ENCODE measurements at places on chromosomes 11 and 22.

GRCh38 chr11:112885744-112886433 is 75.3 kb upstream of the NCAM1 start:
- DNase-seq, result no peak

DNA sequence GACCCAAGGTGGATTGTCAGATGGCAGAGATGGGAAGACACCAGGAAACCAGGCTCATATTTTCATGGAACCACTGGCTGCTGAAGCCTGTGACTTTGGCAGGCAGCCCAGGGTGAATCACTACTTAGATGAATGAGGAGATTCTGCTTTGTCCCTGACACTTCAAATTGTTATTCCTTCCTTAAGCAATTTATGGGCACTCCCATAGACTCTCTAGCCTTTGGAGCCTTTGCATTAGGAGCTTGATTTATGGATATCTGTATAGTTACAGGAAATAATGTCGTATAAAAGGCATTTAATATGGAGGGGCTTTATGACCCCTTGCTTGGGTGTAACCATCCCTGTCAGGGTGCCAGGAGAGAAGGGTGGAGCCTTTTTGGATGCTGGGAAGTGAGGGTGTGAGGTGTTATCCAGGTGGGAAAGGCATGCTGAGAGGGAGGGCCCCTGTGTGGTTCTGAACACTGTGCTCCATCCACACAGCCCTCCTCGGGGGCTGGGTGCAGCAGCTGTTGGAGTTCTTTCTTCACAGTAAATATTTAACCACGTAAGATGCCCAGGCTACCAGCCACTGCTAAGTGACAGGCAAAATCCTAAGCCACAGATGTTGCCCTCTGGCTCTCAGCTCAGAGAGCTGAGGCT is 35.3 kb downstream of the IL18 start:
- no peak for DNase-seq

DNA sequence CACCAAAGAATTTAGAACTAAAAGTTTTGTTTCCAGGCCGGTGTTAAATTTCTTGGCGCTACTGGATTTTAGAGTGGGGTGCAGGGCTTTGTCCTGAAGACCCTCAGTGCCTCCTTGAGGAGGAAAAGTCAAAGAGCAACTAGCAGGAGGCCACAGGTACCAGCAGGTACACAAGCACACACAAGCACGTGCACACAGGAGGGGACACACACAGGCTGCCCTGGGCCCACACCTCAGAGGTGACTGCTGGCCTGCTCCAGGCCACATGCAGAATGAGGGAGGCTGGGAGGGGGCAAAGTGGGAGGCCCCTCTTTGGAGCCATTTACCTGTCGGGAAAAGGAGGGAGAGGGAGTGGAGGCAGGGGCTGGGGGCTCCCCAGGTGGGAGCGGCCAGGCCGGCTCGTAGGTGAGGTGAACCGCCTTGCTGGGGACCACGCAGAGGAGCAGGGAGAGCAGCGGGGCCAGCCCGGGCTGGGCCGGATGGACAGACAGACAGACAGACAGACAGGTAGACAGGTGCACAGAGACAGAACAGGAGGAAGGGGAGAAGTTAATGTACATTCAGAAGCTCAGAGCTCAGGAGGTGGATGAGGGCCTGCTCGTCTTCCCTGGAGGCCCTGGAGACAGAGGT is 12.2 kb downstream of the RAB3IL1 start:
- DNase-seq, result no peak

GRCh38 chr11:94910779-94911178 is 62.6 kb downstream of the CWC15 start:
- DNase-seq, result no peak

DNA sequence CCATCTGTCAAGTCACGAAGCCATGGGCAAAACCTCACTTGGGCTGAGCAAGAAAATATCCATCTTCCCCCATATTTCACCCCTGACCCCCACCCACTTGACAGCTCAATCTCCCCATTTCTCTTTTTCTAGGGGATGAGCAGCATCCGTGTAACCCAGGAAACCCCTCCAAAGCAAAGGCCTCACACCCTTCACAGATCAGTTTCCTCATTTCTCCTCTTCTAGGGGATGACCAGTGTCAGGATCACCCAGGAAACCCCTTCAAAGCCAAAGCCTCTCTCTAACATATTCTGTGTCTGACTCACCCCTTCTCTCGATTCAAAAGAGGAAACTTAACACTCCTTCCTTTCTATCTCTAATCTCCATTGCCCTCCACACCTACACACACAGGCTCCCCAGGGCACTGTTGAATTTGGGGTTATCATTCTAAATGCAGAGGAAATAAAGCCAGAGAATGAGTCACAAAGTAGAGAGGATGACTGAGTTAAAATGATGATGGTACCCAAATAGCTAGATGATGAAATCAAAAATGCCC is 439.7 kb downstream of the BUD13 start:
- no peak for DNase-seq

GRCh38 chr11:11810764-11811726 is 30.7 kb upstream of the USP47 start:
- no peak for DNase-seq

DNA sequence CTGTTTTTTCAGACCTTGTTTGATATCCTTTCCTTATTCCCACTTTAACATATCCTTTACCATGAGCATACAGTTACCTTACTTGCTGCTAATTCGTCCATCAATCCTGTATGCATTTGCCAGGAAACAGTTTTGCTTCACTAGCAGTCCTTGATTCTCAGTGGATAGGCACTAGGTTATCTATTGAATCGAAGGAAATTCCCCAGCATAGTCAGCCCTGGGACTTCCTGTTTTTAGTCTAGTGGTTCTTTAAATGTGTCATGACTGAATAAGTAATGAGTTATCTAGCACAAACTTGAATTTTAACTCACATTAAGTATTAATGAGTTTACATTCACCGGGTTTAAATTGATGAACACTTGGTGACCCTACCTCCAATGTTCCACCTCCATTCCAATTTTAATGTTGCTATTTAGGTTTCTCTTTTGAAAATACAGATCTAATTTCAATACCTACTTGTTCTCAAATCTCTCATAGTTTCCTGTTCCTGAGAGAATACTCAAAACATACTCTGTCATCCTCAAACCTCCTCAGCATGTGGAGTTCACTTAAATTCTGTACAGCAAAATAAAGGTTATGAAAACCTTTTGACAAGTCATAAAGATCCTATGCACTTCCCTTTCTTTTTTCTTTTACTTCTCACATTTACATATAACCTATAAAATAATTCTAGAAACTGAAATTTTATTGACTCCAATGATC is 1375.1 kb upstream of the TENM4 start:
- no peak for DNase-seq

- DNase-seq, result no peak
Observed at GRCh38 chr11:74978041-74978440, 10.7 kb upstream of the NEU3 start.

DNA sequence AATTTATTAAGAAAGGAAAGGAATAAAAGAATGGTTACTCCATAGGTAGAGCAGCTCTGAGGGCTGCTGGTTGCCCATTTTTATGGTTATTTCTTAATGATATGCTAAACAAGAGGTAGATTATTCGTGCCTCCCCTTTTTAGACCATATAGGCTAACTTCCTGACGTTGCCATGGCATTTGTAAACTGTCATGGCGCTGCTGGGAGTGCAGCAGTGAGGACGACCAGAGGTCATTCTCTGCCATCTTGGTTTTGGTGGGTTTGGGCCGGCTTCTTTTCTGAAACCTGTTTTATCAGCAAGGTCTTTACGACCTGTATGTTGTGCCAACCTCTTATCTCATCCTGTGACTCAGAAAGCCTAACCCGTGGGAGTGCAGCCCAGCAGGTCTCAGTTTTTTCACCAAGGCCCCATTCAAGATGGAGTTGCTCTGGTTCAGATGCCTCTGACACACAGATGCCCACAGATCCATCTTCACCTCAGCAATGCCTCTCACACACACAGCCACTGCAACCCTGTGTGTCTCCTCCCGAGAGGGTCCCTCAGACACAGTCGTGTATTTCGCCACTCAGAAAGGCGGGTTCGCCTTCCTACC is 16.4 kb upstream of the JAM3 start:
- no peak for DNase-seq

- DNase-seq, result no peak
Observed at GRCh38 chr11:19861171-19861570, 148.5 kb downstream of the NAV2 start.

DNA sequence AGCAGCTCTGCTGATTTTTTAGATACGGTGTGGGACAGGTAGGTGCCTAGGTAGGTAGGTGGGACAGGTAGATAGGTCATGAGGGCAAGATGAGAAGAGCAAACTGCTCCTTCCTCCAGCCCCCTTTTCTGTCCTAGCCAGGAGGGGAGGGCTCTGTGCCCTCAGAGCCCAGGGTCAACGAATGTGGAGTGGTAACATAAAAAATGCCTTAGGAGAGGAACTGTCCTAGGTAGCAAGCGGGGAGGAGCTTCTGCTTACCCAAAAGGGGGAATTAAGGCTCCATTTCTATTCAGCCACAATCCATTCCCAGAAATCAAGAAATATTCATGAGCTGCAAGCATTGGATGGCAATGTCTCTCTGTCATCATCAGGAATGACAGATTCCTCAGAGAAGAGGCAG is 234.8 kb downstream of the GRIK4 start:
- no peak for DNase-seq

DNA sequence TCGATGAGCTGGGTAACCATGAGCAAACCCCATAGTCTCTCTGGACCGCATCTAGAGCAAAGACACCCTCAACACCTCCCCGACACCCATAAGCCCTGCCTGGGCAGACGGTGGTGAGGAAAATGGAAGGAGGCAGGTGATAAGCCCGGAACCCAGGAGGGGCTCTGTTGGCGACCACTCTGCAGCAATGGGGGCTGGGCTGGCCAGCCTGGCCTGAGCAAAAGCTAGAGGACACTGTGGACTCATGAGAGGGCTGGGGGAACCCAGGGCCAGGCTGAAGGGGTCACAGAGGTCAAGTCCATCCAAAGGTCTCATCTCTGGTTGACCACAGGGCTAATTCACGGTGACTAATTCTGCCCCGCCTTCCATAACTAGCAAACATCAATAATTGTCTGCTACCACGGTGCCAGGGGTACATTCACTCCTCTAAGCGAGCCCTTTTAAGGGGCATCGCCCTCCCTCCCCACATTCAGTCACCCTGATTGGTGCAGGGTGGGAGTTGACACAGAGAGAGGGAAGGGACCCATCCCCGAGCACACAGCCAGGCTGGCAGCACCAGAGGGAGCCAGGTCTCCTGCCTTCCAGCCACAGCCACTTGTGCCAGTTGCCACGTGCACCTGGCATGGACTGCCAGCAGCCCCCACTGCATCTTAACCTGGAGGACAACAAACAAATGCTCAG is 4.0 kb downstream of the PYGM start:
- no peak for DNase-seq

- no peak for DNase-seq
Observed at GRCh38 chr11:112590764-112591163, 330.1 kb upstream of the PLET1 start.

- no peak for DNase-seq
Observed at GRCh38 chr11:119144825-119145486, 3.9 kb upstream of the ABCG4 start.

DNA sequence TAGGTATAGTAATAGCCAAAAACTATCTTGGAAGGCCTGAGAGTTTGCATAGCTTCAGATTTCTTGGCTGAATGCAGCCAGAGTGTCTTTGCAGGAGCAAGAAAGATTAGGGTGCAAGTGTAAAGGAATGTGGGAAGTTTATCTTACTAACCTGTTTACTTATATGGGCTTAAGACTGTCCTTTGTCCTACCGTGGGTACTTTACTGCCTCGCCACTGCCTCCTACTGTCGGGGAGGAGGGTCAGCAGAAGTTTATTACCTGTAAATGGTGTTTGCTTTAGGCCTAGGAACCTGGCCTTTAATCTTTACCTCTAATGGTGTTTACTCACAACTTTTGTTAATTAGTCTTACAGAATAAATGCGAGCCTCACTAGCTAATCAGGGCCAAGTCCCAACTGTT is 633.8 kb downstream of the DLG2 start:
- no peak for DNase-seq

- DNase-seq, result no peak
Observed at GRCh38 chr11:108774037-108774730, 109.3 kb downstream of the DDX10 start.

DNA sequence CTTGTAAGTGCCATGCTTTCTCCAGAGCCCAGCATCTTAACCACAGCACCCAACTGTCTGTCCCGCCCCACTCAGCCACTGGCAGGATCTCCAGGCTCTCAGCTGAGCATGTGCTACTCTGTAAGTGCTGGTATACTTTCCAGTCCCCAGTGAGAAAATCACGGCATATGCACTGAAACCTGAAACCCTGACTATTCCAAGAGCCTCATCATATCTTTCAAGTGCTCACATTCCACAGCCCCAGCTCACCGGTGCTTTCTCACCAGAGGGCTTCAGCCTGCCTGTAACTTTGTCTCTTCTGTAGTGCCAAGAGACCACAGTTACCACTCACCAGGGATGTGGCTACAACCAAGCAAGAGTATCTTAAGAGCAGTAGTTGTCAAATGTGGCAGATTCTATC is 24.4 kb upstream of the PAMR1 start:
- no peak for DNase-seq

- DNase-seq, result no peak
Observed at GRCh38 chr11:105000167-105000566, 22.8 kb downstream of the CASP5 start.

DNA sequence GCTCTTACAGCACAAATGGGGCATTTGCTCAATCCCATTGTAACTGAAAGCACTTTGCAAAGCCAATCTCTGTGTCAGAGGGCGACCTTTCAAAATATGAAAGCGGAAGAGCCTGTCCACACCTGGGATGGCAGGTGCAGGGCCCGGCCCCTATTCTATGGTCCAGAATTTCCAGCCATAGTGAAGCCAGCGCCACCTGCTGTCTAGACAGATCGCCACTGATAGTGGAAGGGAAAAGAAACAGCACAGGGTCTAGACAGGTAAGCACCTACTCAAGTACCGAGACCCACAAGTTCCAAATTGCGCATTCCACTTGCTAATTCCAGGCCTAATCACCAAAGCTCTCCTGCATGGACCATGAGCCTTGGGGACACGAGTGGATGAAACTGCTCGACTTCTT is 141.4 kb downstream of the NTM start:
- no peak for DNase-seq

GRCh38 chr11:133898770-133899115 is 53.4 kb upstream of the SPATA19 start:
- no peak for DNase-seq

All from stimulated activated naive CD8-positive, alpha-beta T cell treated with anti-CD3 and anti-CD28 coated beads, Interleukin-15, amount 100 ng/mL, for 72 hours (primary cell).